ENCODE measurements at places on chromosomes 3 and 15.

- no peak for DNase-seq
These were observed 2.6 kb downstream of the ALPK3 start for GRCh38 chr15:84819791-84820190.

DNA sequence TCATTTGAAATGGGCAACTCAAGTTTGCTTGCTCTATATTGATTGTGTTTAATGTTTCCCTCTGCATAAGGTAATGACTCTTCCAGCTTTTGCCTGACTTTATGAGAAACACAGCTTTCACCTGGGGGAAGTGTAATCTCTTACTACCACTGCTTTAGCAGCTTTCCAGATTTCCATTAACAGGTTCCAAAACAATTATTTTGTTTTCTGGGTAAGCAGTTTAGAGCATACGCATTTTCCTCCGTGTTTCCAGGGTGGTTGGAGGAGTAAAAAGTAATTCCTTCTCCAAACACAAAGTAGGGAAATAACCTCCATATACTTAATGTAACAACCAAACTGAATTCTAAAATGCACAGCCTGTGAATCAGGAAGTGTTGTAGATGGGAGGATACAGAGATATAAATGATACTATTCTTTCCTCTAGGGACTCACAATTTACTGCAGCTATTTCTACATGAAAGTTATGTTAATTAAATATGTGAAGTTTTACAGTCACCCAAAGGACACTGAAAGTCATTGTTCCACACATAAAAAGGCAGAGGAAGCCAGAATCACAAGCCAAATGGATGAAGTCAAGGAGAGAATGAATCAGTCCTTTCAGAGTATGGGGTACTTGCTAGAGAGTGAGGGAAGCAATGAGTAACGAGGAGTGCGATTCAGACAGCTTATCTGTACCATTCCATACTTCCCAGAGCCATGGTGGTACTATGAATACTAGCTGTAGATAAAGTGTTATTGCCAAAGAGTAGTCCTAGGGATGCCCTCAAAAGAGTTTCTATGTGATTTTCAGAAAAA, 16.6 kb downstream of the ST3GAL6 start:
- DNase-seq: no peak

GRCh38 chr3:50182533-50183099, 8.8 kb upstream of the GNAT1 start:
- DNase-seq: no peak

- no peak for DNase-seq
These were observed 1.5 kb upstream of the GPX1 start for GRCh38 chr3:49359623-49360022.

DNA sequence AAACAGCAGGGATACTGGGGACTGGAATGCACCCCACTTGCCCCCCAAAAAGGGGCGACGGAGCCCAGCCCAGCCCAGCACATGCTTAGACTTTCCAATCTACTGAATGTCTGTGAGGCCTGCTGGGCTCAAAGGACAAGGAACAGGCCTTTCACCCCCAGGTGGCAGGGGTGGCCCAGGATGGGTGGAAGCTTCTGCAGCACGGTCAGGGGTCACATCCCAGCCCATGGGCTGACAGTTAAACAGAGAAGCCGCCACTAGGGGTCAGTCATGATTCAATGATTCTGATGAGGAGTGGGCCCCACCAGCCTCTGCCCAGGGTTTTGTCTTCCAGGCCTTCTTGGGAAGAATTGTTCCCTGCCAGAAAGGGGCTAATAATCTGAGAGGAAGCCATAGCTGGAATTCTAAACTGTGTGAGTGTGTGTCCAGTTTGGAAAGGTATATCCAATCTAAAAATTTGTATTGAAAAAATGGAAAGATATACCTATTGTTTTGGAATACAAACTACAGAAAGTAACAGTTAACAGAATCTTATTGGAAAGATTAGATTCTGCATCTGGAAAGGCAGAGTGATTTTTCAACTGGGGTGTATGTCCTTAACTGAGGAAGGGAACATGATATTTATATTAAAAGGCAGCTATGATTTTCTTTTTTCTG, 2.2 kb downstream of the CHRNB4 start:
- no peak for DNase-seq

DNA sequence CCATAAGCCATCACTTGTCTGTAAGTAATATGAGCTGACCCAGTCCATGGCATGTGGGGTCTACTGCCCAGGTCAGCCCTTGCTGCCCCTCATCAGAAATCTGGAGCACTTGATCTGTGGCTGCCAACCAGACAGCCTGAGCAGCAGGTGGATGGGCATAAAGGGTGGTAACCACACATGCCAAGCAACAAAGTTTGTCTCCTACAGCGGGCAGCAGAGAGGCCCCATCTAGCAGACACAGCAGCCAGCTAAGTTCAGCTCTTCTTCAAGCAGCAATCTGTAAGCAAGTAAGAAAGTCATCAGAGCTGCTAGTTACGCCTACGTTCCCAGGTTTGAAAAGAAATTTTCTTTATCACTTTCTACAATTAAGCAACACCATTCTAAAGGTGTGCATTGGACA, 27.9 kb downstream of the CHCHD4 start:
- no peak for DNase-seq
